ENCODE measurements at places on chromosomes 2 and 18.

GRCh38 chr2:205852457-205852856 lies 170.2 kb downstream of the NRP2 start:
- no peak for DNase-seq

DNA sequence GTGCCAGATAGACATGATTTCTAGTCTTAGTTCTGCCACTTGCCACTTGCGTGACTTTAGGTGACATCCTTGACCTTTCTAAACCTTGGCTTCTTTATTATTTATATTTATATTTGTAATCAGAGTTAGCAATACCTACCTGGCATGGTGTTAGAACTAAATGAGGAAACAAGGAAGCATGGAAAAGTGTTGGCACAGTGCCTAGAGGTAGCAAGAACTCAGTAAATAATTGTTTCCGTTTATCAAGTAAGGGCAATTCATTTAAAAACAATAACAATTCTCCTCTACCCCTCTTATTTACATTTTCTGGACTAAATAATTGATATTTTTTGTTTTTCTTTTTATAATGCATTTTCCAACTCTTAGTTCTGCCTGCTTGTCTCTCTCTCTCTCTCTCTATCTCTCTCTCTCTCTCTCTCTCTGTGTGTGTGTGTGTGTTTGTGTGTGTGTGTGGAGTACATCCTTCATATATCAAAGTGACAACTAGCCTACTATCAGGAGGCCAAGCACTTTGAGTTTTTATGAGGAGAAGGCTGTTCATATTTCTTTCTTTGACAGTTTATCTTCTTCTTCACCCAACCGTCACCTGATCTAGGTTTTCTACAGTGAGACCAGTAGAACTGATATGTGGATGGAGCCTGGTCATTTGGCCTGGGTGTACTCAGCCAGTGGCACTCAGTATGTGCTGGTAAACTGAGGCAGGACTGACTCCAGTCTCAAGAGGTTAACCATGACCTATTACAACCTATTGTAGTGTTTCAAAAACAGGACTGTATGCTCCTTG lies 134.5 kb downstream of the LRRTM1 start:
- DNase-seq, result no peak

- no peak for DNase-seq
Measured at GRCh38 chr2:96875498-96876268, 5.8 kb upstream of the SEMA4C start.

- DNase-seq, result no peak
Measured at GRCh38 chr2:224835405-224835804, 119.2 kb upstream of the CCDC195 start.

- no peak for DNase-seq
Measured at GRCh38 chr2:56674084-56674483, 490.3 kb downstream of the CCDC85A start.

GRCh38 chr2:71823526-71823925 lies 324.1 kb downstream of the CYP26B1 start:
- DNase-seq, result no peak

- no peak for DNase-seq
Measured at GRCh38 chr2:44230378-44230777, 44.9 kb upstream of the SLC3A1 start.

GRCh38 chr2:107218208-107218607 lies 332.2 kb upstream of the ST6GAL2 start:
- no peak for DNase-seq

GRCh38 chr18:74496508-74497323 lies 553 bp downstream of the CNDP2 start:
- DNase-seq, result no peak

GRCh38 chr2:223104336-223105132 lies 52.5 kb downstream of the KCNE4 start:
- no peak for DNase-seq

DNA sequence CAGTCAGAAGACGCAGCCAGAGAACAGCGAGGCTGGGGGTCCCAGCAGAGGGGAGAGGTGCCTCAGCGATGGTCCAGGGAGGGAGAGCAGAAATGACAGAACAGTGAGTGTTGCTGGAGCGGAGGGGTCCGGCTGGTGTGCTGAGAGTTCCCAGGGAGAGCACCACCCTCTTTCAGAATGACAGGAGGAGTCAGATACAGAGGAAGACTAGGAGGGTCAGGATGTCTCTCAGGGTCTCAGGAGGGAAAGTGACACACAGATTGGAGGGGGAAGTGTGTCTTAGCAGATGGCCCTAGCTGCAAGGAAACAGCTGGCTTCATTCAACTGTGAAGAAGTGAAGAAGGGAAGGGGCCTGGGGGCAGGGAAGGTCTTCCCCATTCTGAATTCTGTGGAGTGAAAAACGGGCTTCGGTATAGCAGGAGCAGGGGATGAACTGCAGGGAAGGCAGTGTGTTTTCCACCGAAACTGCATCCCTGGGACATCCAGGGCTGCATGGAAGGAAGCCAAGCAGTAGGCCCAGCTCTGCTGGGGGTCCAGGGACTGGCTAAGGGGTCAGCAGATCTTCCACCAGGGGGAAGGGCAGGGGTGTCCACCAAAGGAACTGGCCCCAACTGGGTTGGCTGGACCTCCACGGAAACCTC lies 90.0 kb upstream of the OTOS start:
- no peak for DNase-seq

GRCh38 chr2:241564596-241565410 lies 6.3 kb downstream of the BOK start:
- DNase-seq, result no peak

GRCh38 chr2:171883275-171883893 lies 10.7 kb downstream of the SLC25A12 start:
- no peak for DNase-seq

Data from stimulated activated CD8-positive, alpha-beta memory T cell treated with anti-CD3 and anti-CD28 coated beads, Interleukin-2, amount 100 ng/mL, for 1 hour (primary cell).